ENCODE measurements at places on chromosomes 16 and 17.

DNA sequence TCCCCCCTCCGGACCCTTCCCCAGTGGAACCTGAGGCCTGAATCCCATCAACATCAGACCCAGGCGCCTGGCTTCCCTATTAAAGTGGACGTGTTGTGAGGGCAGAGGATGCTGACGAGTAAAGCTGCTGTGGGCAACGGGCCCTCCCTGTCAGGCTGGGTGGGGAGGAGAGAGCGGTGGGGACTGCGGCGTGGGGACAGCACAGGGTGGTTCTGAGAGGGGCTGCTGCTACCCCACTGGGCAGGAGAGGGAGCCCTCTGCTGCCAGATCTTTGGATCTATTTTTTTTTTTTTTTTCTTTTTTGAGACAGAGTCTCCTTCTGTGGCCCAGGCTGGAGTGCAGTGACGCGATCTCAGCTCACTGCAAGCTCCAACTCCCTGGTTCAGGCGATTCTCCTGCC lies 5.9 kb downstream of the CA5A start:
- no peak for DNase-seq

GRCh38 chr17:60602385-60602742 lies 2.4 kb downstream of the PPM1D start:
- no peak for DNase-seq

- no peak for DNase-seq
These were observed 5.5 kb upstream of the KRT10 start for GRCh38 chr17:40827746-40828453.

GRCh38 chr16:71526111-71526631 lies at the start of gene CHST4:
TSS of gene CHST4 (plus strand) at chr16:71526426. CDS start at chr16:71536678, 10,252 bp downstream.
- no peak for DNase-seq

- DNase-seq = peak; percentile 2
These were observed 126.3 kb upstream of the TNRC6C start for GRCh38 chr17:77832180-77832560.

DNA sequence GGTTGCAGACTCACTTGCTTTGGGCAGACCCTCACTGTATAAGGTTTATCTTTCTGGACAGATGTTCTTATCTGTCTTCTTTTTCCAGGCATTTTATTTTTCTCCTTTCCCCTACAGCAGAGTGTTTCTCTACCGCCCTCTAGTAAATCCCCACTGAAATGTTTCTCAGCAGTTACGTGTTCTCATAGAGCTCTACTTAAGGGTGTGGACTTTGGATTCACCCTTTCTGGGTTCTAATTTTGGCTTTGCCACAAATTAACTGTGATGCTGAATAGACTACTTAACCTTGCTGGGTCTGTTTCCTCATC lies 2.0 kb downstream of the ADAT1 start:
- DNase-seq = no peak

GRCh38 chr17:64599187-64599676 lies 62.9 kb downstream of the SMURF2 start:
- DNase-seq = peak; percentile 56

DNA sequence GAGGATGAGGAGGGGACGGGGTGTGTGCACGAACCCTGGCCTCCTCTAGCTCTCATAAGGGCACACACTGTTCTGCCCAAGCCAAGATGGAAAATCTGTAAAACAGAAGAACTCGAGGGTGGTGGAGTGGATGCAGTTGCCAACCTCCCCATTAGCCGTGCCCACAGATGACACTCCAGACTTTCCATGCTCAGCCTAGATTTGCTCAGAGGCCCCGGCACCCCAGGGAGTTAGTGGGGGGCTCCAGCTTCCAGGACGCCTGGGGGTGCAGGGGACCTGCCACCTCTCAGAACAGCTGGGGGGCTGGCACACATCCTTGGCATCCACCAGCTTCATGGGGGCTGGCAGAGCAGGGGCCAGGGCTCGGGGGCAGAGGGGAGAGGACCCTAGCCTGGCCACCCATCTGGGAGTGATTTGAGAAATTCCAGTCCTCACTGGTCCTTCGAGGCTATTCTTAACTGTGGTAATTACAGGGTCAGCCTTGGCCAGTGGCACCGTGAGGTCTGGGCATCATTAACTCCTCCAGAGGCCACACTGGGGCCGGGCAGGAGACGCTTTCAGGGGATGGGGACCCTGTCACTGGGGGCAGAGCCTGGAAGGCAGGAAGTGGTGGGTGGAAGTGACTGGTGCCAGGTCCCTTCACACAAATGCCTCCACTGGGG lies 14.3 kb downstream of the VASN start:
- DNase-seq = no peak

- no peak for DNase-seq
These were observed 249.8 kb downstream of the CDH11 start for GRCh38 chr16:64872101-64872500.

Measured in activated T-cell treated with anti-CD3 and anti-CD28 coated beads, Interleukin-2, amount 50 U/mL, for 1 hour (primary cell).